CD4-positive, alpha-beta T cell treated with Interleukin-4 for 4 hours (primary cell): ENCODE measurements at places on chromosomes 7 and 10.

DNA sequence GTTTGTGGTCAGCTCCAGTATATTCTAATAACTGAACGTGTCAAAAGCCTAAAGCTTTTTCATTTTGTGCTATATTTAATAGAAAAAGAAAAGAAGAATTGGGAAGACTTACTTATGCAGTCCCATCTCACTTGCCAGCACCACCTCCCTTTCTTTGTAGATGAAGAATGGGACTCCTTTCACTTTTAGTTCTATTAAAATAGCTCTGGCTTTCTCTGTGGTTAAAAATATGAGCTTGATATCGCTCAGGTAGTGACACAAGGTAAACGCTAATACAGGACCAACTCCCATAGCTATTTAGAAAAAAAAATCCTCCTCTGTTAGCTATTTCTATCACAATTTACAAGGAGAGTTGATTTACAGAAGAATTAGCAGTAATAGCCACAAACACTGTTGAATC, 176.8 kb downstream of the PDE1C start:
- DNase-seq = no peak

GRCh38 chr7:150800581-150801241, at the start of gene TMEM176A:
TMEM176A (plus strand) TSS chr7:150800769; CDS start chr7:150801551, 782 bp downstream.
- no peak for DNase-seq

DNA sequence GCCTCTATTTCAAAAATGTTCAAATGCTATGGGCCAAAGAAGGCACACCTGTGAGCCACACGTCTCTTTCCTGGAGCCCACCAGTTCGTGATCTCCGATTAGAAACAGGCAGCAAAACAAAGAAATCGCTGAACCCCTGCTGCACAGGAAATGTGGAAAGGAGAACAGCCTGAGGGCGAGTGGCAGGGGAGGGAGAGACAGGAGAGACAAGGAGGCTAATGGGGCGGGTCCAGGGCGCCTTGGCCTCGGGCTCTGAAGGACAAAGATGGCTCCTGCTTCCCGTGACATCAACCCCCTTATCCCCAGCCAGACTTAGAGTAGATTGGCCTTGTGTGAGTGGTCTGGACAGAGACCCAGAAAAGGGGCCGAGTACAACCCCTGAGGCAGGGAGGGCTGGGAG, 62.4 kb upstream of the DOCK1 start:
- no peak for DNase-seq

GRCh38 chr10:131668903-131669302, 231.9 kb upstream of the PPP2R2D start:
- no peak for DNase-seq

DNA sequence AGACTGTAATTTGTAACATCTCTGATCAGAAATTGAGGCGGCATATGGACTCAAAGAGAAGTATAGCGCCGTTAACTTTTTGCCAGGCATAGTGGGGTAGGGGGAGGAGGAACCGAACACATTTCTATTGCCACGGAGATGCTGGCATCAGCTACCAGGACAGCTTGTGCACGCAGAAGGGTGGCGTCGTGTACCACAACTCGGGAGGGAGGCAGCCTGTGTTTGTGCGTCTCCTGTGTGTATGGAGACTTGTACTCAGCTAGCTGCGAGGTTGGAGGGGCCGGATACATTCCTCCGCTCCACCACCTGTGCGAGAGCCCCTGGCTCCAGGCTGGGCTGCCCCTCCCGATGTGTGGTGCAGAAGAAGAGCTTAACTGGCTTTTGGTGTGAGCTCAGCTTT, 634.8 kb downstream of the TYW1 start:
- DNase-seq = no peak

DNA sequence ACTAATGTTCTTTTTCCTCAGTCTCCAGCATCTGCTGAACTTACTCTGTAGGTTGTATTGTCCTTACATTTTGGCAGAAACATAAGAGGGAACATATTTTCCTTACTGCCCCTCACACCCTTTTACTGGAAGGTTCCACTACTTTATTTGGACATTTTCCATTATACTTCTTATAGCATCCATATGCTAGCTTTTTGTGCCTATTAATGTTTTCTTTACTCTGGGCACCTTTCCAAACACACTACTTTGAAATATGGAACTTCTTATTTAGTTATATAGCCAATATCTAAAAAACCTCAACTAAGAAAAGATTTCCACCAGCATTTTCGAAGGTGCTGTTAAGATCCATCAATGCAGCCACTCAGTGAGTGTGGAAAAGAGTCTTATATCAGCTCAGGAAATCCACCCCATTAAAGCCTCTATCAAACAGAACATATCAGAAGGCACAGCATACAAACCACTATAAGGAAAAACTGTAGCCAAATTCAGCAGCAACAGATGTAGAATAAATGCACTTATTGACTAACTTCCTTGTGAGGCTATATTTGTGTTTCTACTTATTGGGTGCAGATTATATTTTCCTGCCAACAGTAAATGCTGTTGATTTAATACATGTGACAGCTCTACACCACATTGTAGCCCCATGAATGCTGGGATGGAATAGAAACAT, 272.5 kb upstream of the SEMA3E start:
- no peak for DNase-seq
